AG09309 (cell line): ENCODE measurements at places on chromosomes 7 and 10.

- DNase-seq, result no peak
Measured at GRCh38 chr10:75201793-75202307, 8.7 kb upstream of the VDAC2 start.

GRCh38 chr7:121278120-121279021 lies 50.4 kb upstream of the WNT16 start:
- DNase-seq, result peak; percentile 18

GRCh38 chr10:118982366-118982765 lies 47.1 kb upstream of the NANOS1 start:
- DNase-seq, result no peak

GRCh38 chr7:36602934-36603887 lies 121.1 kb downstream of the AOAH start:
- no peak for DNase-seq

GRCh38 chr10:12980102-12980661 lies 21.3 kb downstream of the CCDC3 start:
- no peak for DNase-seq

GRCh38 chr10:24958091-24958720 lies 5.8 kb upstream of the PRTFDC1 start:
- DNase-seq, result peak; percentile 82

GRCh38 chr10:110481919-110482318 lies 15.8 kb upstream of the DUSP5 start:
- no peak for DNase-seq

DNA sequence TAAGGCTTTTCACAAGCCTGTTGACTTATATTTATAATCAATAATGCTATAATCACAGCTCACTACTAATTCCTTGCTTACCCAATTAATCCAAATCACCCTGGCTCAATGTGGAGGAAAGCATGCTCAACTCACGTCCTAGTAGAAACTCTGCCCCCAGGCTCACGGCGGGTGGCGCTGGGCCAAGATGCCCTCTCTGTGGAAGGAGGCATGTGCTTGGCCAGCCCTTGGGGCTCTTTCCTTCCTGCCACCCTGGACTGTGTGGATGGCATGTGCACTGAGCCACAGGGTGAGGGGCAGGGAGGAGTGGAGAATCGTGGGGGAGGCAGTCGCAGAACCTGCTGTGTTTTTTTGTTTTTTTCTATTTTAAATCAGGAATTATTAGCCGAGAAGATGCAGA lies 96.2 kb downstream of the SH2D4B start:
- DNase-seq, result no peak

- DNase-seq, result no peak
Measured at GRCh38 chr7:86598311-86598710, 45.4 kb upstream of the GRM3 start.

GRCh38 chr7:108838198-108838597 lies 268.5 kb downstream of the DNAJB9 start:
- no peak for DNase-seq

GRCh38 chr10:94205396-94205831 lies 157.3 kb downstream of the NOC3L start:
- DNase-seq, result no peak

DNA sequence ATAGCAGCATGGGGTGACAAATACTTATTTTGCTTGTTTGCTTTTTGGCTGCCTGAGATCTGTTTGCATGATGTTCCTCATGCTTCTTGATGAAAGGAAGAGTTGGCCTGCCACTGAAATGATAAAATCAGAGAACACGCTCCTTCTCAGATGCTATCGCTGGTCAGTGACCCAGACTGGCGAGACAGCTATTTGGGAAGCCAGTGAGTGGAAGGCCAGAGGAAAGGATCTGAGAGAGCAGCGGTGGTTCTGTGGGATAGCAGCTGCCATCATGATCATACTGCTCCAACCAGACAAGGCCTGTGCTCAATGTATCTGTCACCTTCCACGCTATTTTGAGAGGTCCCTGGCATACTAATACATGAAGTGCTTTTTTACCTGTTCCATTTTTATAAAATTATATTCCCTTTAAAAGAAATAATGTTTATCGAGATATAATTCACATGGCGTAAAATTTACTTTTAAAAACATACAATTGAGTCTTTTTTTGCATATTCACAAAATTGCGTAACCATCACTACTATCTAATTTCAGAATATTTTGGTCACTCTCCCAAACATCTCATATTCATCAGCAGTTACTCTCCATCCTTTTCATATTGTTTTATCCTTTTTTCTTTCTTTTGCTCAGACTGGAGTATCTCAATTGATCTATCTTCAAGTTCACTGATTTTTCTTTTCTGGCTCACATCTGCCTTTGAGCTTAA lies 695.1 kb downstream of the TNS3 start:
- DNase-seq, result no peak

DNA sequence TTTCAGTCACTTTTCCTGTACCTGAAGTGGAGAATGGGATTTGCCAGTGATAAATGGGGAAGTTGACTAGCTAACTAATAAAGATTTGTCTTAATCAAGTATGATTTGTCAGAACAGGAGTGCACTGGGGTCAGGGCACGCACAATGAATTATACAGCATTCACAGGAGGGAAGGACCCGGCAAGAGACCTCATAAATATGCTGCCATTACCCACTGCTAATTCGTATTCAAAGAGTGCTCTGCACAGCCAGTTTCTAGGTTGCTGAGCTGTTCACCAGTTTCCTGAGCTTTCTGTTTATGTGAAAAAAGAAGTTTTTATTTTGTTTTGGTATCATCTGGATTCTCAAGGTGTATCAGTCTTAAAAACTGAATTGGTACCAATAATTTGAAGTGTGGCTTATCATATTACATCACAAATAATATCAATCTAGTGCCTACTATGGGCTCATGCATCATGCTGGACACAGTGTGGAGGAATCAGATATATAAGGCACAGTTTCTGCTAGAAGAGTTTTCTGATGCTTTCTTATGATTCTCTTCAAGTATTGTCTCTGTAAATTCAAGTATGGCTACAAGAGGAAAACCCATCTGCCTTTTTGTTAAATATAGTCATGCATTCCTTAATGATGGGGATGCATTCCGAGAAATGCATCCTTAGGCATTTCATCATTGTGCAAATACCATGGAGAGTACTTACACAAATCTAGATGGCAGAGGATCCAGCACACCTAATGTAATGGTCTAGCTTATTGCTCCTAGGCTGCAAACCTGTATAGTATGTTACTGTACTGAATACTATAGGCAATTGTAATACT lies 202.2 kb downstream of the VTI1A start:
- DNase-seq, result no peak
